ENCODE measurements at places on chromosomes 2 and 18. TPM values are rescaled to one million over a fixed set of nuclear protein-coding genes. Genes with fewer than 3 reads are reported as not detected.

LCT gene
- total RNA-seq, result not detected

LYG1 gene
- total RNA-seq, result 1.2 TPM

DNA sequence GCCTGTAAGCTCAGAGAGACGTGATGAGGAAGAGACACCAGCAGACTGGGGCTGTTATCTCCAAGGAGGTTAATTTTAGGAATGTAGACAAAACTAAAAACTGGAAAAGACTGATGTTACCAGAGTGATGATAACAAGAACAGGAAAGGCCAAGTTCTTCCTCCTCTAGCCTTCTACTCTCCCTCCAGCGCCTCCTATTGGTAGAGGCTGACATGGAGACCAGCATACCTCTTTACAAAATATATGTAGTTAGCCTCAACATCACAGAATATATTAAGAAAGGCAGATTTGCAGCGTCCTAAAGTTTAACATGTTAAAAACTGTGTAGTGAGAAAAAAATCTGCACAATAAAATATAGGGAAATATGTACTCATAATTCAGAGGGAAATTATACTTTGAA is 66.0 kb downstream of the TCF4 start:
- no peak for DNase-seq

DNA sequence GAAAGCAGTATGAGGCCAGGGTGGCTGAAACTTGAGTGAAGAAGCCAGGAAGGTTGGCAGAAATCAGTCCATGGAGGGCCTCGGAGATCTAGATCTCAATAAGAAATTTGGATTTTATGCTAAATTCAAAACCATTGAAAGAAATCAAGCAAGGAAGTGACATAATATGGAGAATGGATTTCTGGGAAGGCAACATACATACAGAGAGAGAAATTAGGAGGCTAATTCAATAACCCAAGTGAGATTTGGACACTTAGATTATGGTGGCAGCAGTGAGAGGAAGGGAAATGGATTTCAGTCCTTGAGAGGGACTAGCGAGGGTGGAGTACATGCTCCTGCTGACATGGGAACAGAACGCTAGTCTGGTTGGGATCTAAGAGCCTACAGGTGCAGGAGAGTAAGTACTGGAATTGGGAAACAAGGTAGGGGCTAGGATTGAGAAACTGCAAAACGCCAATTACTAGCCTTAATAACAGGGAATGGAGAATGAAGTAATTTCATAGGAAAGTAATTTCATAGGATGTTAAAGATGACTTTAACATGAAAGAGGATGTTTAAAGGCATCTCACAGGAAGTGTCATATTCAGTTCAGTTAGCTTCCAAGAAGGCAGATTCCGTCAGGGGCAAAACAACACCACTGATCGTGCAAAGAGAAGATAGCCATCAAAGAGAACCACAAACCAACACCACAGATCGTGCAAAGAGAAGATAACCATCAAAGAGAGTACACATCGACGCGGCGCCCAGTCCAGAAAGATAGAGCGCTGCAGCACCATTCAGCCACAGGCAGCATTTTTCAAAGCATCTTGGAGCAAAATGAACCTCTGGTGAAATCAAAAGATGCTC is 27.2 kb downstream of the CDKL4 start:
- no peak for DNase-seq

MOCOS gene
- 1.8 TPM for total RNA-seq

RTKN gene
- total RNA-seq, result 14.5 TPM

GRCh38 chr2:232455426-232456255 is at the start of gene ALPI:
ALPI (plus strand) TSS chr2:232456153; CDS start chr2:232456200, 47 bp downstream.
- no peak for DNase-seq

DYSF gene
- total RNA-seq, result 300 TPM

ORC2 gene
- 11.1 TPM for total RNA-seq

MEP1B gene
- total RNA-seq, result not detected

DNA sequence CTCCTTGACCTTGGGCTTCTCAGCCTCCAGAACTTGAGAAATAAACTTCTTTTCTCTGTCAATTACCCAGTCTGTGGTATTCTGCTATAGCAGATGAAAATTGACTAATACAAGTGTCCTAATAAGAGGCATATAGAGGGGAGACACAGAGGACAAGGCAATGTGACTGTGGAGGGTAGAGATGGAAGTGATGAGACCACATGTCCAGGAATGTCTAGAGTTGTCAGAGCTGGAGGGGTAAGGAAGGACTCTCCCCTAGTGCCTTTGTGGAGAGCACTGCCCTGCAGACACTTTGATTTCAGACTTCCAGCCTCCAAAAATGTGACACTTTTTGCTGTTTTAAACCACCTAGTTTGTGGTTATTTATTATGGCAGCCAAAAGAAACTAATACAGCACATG is 74.4 kb downstream of the ACKR3 start:
- DNase-seq, result no peak

DNA sequence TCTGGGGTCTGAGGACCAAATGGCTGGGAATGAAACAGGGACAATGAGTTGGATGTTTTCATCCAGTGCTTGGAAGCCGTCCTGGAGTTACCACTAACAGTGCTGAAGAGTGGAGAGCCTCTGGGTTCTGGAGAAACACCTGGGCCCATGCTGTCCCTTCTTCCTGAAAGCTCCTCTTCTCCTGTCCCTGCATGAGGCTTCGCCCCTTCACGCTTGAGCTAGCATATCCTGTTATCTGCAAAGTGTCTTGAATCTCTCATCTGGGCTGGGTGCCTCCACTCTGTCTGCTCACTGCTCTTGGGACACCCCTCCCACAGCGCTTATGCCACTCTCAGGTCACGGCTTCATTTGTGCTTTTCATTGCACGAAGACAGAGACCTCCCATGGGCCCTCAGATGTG is 154.5 kb downstream of the MYCN start:
- DNase-seq, result no peak

TUBB8B gene
- not detected for total RNA-seq

STK16 gene
- 5.6 TPM for total RNA-seq

DNA sequence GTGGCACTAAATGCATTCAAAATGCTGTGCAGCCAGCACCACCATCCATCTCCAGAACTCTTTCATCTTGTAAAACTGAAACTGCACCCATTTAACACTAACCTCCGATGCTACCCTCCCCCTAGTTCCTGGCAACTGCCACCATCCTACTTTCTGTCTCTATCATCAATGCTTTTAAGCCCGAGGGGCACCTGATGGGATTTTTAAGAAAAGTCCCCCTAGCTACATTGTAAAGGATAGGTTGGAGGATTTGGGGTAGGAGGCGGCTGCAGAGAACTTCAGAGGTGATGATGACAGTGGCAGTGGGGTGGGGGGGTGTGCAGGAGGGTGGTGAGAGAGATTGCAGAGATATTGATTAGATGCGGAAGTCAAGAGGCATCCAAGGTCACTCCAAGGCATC is 10.8 kb upstream of the YWHAQ start:
- DNase-seq, result no peak

SULT1C4 gene
- 20.2 TPM for total RNA-seq

DNA sequence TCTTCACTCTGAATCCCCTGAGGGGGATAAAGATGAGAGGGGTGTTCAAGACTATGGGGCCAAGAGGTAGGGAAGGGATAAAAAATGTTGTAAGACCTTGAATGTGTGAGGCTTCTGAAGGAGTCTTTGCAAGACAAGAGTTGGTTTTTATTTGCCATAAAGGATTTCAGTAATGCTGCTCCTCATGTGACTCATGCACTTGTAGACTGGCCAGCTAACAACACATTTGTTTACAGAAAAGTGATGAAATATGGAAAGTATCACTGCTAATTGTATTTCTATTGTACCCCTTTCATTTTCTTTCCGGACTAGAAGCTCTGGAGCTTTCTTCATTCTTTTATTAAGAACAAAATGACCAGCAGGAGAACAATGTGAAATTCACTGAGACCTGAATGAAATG is 782.1 kb downstream of the EPHA4 start:
- DNase-seq, result no peak

- DNase-seq, result no peak
Measured at GRCh38 chr2:236033462-236033861, 134.7 kb downstream of the GBX2 start.

FHL2 gene
- total RNA-seq, result 115 TPM
